Suprapubic skin (tissue), 4 donors: ENCODE measurements at places on chromosomes 1 and 21. TPM values are rescaled to one million over a fixed set of nuclear protein-coding genes. Genes with fewer than 3 reads are reported as not detected.

Gene FHAD1
- not detected for total RNA-seq

Gene HTR6
- total RNA-seq = not detected

DNA sequence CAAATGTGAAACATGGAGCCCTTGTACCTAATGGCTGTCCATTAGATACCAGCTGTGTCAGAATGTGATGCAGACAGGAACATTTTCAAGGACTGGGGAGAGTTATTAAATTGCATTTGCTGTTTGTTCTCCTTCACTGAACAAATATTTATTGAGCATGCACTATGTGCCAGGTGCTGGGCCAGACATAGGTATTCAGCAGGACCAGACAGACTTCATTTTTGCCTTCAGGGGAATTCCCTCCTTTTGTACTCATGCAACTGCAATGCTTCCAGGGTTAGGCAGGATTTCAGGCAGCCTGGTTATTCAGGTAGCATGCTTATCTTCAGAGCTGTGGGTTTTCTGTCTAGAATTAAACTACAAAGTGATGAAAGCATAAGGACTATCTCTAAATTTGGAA is 64.2 kb upstream of the SMYD2 start:
- no peaks in the 10 kb centered on the region for H3K27me3 ChIP-seq
- H3K4me3 ChIP-seq = no peak overlapping the region
- peaks cover 12% of the 10 kb centered on the region for H3K4me1 ChIP-seq
- H3K36me3 ChIP-seq = no peaks in the 10 kb centered on the region

GRCh38 chr1:226958300-226958699 is 18.2 kb downstream of the COQ8A start:
- no peak for DNase-seq
- H3K4me1 ChIP-seq = no peaks in the 10 kb centered on the region
- no peak overlapping the region for H3K27ac ChIP-seq
- H3K4me3 ChIP-seq = no peak overlapping the region
- H3K27me3 ChIP-seq = no peaks in the 10 kb centered on the region

DNA sequence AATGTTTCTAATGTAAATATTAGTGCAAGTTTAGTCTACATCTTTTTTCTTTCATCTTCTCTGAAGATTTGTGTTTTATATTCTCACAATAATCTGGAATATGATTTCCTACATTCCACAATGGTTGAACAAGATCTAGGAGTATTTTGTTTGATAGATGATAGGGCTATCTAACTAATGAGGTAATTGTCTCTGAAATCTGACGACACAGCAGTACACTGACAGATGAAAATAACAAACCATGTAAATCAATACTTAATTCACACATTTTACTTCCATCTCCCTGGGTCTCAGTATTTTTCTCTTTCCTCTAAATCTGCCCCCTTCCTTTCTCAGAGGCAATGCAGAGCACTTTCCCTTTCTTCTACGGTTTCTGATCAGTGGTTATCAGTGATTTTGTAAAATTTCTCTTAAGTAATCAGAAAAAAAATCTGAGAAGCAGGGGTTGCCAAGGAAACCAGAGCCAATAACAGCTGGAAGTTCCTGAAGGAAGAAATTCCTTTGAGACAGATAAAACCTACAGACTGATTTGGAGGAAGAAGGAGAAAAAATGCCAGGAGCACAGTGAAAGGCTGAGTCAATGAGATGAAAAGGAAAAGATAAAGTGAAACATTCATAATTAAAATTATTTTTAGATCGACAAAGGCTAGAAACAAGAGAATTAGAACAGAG is 7.3 kb upstream of the ANKRD13C start:
- no peaks in the 10 kb centered on the region for H3K27me3 ChIP-seq
- no peaks in the 10 kb centered on the region for H3K36me3 ChIP-seq
- no peak for DNase-seq
- H3K4me1 ChIP-seq = no peaks in the 10 kb centered on the region
- H3K27ac ChIP-seq = no peak overlapping the region
- no peak overlapping the region for H3K4me3 ChIP-seq

GRCh38 chr1:95088303-95088702 is 15.6 kb upstream of the ALG14 start:
- H3K4me3 ChIP-seq = no peak overlapping the region
- peaks cover 4% of the 10 kb centered on the region for H3K4me1 ChIP-seq
- H3K27ac ChIP-seq = no peak overlapping the region
- DNase-seq = no peak
- H3K36me3 ChIP-seq = no peaks in the 10 kb centered on the region

- no peaks in the 10 kb centered on the region for H3K36me3 ChIP-seq
- peak overlapping the region; percentile 35 for H3K4me3 ChIP-seq
- peaks cover 42% of the 10 kb centered on the region for H3K4me1 ChIP-seq
- DNase-seq = no peak
Measured at GRCh38 chr21:41769111-41769510, 2.3 kb upstream of the RIPK4 start.
